ENCODE measurements at places on chromosomes 6 and 20.

- no peak for DNase-seq
Observed at GRCh38 chr20:62272200-62272599, 30.6 kb upstream of the ADRM1 start.

DNA sequence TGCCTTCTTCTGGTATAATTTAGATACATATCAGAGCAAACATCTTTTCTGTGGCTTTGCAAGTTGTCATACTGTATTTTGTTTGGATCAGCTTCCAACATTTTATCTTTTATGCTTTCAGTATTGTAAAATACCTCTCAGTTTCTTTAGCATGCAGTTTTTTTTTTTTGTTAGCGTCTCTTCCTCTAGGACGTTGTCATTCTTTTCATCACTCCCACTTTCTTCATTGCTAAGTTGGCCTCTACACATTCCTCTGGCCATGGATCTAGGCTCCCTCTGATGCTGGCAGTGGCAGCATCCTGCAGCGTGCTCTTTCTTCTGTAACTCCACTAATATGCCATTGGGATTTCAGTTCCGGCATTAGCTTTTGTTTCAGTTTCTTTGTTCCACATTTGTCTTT lies 21.7 kb downstream of the RPRD1B start:
- DNase-seq: no peak

DNA sequence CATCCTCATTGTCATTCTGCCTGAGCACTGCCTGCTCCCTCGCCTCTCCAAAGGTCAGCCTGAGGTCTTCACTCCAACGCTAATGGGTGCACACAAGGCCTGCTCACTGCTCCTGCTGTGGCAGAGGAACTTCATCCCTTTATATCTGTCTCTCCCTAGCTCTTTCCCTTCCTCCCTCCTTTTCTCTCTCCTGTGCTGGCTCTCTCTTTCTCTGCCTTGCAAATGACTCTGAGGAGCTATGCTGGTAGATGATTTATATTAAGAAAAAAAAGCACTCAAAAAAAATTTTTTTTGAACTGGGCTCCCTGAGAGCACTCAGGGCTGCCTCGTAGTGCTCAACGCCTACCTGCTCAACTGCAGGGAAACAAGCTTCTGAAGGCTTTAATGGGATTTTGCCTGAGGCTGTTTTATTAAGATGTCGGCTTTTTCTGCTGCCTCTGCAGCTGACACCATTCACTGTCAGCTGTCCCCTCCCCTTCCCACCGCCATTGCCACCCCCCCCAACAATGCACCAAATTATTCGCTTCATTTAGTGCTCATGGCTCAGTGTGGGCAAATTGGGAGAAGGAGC lies 137.7 kb upstream of the DEFB112 start:
- no peak for DNase-seq

DNA sequence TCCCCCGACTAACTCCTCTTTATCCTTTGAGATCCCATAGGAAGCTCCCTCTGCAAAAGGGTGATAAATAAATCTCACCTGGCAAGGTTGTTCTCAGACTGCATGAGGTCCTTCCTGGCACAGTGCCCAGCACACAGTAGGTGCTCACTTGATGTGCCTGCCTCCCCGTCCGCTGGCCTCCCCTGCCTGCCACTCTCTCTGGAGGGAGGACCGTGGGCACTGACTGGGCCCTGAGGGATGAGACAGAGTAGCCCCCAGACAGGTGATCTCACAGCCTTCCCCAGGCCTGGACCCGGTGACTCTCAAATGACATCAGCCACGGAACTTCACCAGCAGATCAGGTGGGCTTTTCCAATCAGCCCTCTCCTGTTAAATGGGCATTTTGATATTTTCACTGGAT lies 57.4 kb downstream of the CHMP4B start:
- DNase-seq: no peak

DNA sequence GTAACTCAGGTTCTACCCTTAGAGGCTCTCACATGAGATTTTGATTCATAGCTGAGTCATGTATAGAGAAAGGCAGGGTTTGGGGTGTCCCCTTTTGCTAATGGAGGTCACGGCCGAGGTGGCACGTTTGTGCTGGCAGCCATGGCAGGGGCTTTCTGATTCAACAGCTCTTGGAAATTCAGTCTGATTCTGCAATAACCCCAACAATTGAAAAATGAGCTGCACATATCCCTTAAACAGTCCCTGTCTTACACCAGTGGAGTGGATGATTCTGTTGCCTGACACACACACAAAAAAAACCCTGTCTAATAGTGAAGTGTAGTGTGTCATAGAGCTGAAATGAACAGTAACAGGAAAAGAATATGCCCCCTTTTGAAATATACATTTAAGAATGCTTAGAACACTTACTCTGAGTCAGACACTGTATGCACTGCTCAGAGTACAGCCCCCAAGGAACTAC lies 40.4 kb upstream of the ARG1 start:
- DNase-seq: no peak

GRCh38 chr6:98047871-98048270 lies 764.9 kb upstream of the MMS22L start:
- no peak for DNase-seq

GRCh38 chr6:14880052-14880451 lies 365.8 kb upstream of the JARID2 start:
- no peak for DNase-seq

DNA sequence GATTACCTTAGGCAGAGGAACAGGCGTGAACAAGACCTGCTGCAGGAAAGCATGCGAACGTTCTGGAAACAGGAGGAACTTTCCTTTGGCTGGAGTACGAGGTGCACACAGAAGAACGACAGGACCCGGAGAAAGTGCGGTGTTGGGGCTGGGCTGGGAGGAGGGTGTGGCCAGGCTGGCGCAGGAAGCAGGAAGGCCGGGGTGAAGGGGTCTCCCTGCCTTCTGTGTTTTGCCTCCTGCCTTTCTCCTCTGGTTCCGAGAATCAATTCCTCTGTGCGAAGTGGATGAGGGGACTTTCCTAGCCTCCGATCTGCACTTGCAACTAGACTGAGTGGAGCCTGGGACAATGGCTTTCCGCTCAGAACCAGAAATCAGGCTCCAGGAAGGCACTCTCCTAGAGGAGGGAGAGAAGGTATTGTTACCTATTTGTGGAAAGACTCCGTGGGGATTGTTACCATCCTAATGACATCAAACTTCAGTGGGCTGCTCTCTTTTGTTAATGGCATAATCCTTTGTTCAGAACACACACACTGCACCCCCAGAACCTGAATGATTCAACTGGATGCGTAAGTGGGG lies 22.9 kb upstream of the PLEKHG1 start:
- no peak for DNase-seq

GRCh38 chr6:1328129-1328800 lies 16.4 kb downstream of the FOXQ1 start:
- DNase-seq: no peak

DNA sequence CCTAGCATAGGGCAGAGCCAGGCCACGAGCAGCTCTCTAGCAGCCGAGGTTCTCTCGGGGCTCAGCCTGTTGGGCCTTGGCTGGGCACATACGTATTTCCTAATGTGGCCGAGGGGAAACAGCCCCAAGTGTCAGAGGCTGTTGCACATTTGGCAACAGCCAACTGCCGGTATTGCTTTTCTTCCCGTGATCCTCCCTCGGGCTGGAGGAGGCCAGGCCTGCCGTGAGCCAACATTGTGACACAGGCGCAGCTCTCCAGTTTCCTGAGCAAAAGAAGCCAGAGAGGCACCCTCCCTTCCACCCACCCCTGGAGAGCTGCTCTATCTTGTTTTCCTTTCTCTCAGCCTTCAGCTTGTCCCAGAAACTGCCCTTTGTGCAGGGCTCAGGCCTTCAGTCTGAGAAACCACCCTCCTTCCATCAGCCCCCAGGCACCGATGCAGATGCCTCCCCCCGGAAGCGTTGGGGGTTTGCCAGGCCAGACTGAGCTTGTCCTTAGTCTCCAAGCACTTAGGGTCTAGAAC lies 5.1 kb upstream of the BPI start:
- no peak for DNase-seq

- DNase-seq: peak; percentile 8
Observed at GRCh38 chr6:79313254-79313653, 78.8 kb upstream of the HMGN3 start.

DNA sequence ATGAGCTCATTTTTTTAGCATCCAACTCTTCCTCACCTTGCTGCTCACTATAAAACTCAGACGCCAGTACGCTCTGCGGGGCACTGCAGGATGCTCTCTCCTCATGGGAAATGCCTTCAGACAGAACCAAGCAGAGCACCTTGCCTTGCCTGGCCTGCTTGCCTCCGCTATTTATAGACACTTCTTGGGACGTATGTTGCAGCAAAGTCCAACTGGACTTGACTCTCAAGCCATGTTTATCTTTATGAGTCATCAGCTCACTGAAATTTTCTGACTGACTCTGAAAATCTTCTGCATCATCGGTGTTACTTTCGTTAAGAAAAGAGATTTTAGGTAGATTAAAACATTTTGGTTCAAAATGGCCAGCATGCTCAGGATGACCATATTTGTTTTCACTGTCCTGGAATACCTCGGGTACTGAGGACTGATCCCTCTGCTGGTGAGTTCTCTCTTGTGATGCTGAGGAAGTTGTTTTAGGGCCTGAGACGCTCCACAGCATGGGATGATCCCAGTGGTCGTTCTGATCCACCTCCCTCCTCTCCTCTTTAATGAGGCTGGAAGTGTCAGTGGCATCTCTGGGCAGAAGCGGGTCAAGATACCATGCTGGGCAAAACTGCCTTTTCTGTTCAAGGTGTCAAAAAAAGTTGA lies 204.5 kb downstream of the KIF16B start:
- DNase-seq: no peak

GRCh38 chr20:9927224-9927623 lies 88.3 kb upstream of the PAK5 start:
- no peak for DNase-seq

DNA sequence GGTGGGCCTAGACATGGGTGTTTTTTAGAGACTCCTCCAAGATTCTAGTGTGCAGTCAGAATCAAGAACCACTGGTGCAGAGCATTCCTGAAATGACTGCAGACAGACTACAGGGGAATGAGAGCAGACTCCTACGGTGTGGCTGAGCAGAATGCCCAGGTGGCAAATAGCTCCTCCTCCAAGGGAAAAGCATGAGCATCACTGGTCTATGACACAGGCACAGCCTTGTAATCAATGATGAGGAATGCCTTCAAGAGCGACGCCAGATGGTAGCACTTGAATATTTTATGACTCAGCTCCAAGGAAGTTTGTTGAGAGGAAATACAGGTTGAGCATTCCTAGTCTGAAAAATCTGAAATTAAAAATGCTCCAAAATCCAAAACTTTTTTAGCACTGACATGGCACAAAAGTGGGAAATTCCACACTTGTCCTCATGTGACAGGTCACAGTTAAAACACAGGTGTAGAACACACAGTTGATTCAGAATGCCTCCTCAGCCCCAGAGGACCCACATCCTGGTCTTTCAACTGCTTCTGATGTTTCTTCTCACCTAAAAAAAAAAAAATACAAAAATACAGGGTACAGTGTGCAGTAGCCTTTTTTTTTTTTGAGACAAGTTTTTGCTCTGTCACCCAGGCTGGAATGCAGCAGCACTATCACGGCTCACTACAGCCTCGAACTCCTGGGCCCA lies 10.6 kb upstream of the FAM8A1 start:
- peak; percentile 82 for DNase-seq

- no peak for DNase-seq
Observed at GRCh38 chr6:100706491-100706890, 174.6 kb downstream of the ASCC3 start.

DNA sequence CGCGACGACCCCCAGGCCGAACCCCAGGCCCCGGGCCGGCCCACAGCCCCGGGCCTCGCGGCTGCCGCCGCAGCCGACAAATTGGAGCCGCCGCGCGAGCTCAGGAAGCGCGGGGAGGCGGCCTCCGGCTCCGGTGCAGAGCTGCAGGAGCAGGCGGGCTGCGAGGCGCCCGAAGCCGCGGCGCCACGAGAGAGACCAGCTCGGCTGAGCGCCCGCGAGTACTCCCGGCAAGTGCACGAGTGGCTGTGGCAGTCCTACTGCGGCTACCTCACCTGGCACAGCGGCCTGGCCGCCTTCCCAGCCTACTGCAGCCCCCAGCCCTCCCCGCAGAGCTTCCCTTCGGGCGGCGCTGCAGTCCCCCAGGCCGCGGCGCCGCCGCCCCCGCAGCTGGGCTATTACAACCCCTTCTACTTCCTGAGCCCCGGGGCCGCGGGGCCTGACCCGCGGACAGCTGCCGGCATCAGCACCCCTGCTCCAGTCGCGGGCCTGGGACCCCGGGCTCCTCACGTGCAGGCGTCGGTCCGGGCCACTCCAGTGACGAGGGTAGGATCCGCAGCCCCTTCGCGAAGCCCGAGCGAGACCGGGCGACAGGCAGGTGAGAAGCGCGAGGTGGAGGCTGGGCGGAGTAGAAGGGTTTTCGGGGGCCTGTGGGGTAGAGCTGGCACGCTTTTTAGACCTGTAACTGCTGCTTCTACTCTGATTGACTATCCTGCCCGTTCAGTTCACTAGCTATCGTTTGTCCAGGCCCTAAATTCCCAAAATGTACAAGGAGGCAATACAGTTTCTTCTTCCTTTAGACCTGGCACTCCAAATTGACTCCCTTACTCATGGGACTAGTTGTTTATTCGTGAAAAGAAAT lies 654 bp downstream of the FAM8A1 start:
- DNase-seq: peak; percentile 32

- DNase-seq: no peak
Observed at GRCh38 chr6:3265671-3266070, 6.9 kb downstream of the PSMG4 start.

DNA sequence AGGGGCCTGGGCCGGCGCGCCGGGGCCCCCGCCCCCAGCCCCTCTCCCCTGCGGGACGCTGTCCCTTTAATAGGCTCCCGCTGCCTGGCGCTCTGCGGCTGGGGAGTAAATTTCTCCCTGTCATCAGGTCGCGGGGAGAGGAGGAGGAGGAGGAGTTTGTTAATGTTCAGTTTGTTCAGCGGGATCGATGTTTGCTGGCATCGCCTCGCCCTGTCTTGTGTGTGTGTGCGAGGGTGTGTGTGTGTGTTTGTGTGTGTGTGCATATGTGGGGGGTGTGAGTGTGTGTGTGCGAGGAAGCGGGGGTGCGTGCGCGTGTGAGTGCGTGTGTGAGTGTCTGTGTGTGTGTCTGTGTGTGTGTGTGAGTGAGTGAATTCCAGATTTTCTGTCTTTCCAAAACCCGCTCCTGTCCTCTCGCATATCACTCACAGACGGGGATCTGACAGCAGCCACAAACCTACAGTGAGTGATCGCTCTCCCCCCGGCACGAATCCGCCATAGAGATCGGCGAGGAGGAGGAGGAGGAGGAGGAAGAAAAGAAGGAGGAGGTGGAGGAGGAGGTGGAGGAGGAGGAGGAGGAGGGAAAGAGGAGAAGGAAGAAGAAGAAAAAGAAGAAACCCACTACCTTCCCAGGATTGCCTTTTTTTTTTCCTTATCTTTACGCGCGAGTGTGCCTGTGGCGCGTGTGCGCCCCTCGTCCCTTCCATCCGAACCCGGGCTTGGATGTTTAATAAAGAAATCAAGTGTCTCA lies at the start of gene TSHZ2:
TSS of gene TSHZ2 (plus strand) at position 169 of the 748 bp plus-strand sequence. CDS start 936 bp downstream, outside the sequence.
- peak; percentile 87 for DNase-seq

- DNase-seq: no peak
Observed at GRCh38 chr6:157335829-157336228, 12.5 kb upstream of the TMEM242 start.

DNA sequence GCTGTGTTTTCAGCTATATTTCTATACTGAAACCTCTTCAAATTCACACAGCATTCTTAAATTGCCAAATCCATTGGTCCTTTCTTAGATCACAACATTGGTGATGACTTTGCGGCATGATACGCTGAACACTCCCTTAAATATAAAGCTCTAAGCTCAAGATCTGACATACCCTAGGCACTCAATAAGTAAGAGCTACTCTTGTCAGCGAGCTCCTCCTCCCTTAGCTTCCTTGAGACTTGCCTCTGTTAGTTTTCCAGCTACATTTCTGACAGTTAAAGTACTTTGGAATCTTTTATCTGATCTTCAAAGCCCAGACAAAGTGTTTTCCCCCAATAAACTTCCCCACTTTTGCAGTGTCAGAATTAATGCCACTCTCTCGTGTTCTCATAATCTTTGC lies 117.0 kb downstream of the HIVEP2 start:
- DNase-seq: no peak

- DNase-seq: no peak
Observed at GRCh38 chr6:149964308-149965193, 808 bp downstream of the ULBP1 start.
